NCI-H774 (cell line): ENCODE measurements at places on chromosomes 12 and 14.

DNA sequence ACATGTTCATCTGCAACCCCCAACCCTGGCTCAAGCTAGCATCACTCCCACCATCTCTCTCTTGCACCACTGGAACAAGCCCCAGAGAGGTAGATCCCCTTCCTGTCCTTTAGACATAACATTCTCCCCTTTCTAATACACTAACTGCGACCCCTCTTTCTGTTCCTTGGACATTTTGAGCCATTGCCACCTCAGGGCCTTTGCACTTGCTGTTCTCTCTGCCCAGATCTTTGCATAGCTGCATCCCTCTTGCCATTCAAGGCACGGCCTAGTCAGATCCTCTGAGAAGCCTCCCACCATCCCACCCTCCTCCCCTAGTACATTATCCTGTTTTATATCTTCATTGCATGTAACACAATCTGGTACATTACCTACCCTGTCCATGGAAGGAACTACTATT lies 16.5 kb downstream of the FOXN3 start:
- no peak for DNase-seq

DNA sequence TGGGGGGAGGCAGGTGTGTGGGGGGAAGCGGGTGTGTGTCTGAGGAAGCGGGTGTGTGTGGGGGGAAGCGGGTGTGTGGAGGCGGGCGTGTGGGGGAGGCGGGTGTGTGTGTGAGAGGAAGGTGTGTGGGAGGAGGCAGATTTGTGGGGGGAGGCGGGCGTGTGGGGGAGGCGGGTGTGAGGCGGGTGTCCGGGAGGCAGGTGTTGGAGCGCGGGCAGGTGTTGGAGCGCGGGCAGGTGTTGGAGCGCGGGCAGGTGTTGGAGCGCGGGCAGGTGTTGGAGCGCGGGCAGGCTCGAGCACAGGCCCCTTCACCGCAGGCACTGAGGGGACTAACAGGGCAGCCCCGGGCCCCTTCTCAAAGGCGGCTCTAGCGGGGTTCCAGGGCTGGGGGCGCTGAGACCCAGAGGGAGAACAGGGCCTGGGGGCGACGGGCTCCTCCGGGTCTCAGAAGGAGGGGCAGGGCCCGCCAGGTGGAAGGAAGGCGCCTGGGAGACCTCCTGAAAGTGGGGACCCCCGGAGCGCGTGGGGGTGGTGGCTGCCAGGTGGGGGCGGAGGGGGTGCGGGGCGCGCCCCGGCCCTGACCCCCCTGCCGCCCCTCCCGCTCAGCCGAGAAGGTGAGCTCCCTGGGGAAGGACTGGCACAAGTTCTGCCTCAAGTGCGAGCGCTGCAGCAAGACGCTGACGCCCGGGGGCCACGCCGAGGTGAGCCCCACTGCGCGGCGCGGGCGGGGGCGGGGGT lies 3.2 kb downstream of the CRIP2 start:
- no peak for DNase-seq

GRCh38 chr14:20494935-20495766 lies 10.2 kb upstream of the RNASE10 start:
- DNase-seq = no peak

GRCh38 chr12:41362510-41362909 lies 174.4 kb downstream of the PDZRN4 start:
- no peak for DNase-seq

DNA sequence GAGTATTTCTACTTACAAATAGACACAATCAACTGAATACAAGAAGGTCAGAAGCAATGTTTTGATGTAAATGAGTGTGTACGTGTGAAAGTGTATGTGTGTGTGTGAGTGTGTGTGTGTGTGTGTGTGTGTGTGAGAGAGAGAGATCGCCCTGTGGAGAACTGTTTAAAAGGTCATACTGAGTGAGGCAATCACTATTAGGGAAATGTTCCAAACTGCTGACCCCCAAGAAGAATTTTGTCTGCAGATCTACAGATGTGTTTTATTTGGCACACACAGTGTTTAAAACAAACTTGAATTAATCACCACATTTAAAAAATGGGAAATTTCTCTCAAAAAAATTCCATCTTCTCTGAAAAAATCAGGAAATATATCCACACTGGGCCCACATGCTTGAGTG lies 1069.1 kb downstream of the SLC6A15 start:
- no peak for DNase-seq

DNA sequence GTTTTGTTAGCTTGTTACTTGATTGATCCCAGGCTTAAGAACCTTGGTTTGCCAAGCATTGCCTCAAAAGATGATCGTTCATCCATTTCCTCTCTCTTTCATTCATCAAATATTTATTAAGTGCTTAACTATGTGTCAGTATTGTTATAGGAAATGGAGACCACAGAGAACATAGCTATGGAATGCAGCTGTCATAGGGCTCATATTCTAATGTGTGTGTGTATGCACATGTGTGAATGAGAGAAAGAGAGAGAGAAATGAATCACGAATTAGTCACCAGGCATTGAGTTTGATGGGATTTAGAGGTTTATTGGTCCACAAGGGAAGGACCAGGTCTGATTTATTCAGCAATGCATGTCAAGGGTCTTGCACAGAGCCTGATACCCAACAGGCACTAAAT lies 71.0 kb upstream of the FBXO21 start:
- DNase-seq = no peak

- DNase-seq = no peak
These were observed 50.2 kb downstream of the TRAFD1 start for GRCh38 chr12:112175361-112176155.
